A673 (cell line): ENCODE measurements at places on chromosomes 3 and 15. TPM values are rescaled to one million over a fixed set of nuclear protein-coding genes. Genes with fewer than 3 reads are reported as not detected.

The RFT1 gene
- total RNA-seq: 15.8 and 16.7 TPM in 2 replicates

DNA sequence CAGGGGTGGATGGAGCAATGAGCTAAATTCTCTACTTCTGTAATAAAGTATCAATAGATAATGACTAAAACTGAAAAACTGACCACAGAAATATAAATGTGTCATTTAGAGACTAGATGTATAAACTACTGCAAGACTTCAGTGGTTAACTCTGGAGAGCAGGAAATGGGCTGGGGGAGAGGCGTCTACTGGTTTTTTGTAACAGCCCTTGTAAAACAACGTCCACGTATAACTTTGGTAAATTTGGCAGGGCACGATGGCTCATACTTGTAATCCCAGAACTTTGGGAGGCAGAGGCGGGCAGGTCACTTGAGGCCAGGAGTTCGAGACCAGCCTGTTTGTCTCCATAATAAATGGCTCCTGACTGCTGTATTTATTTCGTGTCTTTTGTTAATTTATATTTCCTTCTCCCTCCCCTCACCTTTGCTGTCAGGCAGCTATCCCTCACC is 12.5 kb downstream of the RAB27A start:
- no peak overlapping the region for H3K4me3 ChIP-seq
- H3K27me3 ChIP-seq: no peaks in the 10 kb centered on the region
- no peak for DNase-seq
- no peaks in the 10 kb centered on the region for H3K36me3 ChIP-seq
- H3K27ac ChIP-seq: no peak overlapping the region

- H3K27ac ChIP-seq: no peak overlapping the region
- H3K27me3 ChIP-seq: no peaks in the 10 kb centered on the region
- DNase-seq: no peak
- H3K36me3 ChIP-seq: no peaks in the 10 kb centered on the region
Observed at GRCh38 chr3:71723452-71724170, 1.6 kb downstream of the EIF4E3 start.

DNA sequence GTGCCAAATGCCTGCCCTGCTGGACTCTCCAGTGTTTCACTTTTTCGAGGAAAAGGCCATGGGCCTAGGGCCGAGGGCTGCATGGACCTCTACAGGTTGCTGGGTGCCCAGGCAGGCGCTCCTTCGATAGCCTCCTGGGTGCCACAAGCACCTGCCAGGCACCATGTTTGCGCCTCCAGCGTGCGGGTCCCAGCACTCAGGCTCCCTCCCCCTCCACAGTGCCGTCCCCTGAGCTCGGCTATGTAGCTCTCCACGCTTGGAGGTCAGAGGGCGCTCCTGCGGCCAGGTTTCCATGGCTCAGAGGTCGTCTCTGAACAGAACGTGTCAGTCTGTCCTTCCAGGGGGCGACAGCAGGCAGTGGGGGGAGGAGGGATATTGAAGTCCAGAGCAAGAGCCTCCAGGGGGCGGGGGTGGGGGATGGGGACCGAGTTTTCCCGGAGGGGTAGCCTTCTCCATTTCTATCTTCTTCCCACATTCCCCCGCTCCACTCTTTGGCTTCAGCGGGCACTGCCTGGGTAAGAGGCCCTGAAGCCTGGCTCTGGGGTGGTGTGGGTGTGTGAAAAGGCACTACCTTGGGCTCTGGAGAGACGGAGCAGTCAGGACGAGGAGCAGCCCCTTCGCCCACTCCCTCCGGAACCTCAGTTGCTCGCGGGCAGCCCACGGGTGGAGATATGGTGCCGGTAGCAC is 3.6 kb downstream of the ONECUT1 start:
- peaks cover 4% of the 10 kb centered on the region for H3K4me1 ChIP-seq
- DNase-seq: no peak
- peaks cover 98% of the 10 kb centered on the region for H3K27me3 ChIP-seq
- no peaks in the 10 kb centered on the region for H3K36me3 ChIP-seq
- no peak overlapping the region for H3K4me3 ChIP-seq

The KIF7 gene
- total RNA-seq: 9.5 and 11.3 TPM in 2 replicates

DNA sequence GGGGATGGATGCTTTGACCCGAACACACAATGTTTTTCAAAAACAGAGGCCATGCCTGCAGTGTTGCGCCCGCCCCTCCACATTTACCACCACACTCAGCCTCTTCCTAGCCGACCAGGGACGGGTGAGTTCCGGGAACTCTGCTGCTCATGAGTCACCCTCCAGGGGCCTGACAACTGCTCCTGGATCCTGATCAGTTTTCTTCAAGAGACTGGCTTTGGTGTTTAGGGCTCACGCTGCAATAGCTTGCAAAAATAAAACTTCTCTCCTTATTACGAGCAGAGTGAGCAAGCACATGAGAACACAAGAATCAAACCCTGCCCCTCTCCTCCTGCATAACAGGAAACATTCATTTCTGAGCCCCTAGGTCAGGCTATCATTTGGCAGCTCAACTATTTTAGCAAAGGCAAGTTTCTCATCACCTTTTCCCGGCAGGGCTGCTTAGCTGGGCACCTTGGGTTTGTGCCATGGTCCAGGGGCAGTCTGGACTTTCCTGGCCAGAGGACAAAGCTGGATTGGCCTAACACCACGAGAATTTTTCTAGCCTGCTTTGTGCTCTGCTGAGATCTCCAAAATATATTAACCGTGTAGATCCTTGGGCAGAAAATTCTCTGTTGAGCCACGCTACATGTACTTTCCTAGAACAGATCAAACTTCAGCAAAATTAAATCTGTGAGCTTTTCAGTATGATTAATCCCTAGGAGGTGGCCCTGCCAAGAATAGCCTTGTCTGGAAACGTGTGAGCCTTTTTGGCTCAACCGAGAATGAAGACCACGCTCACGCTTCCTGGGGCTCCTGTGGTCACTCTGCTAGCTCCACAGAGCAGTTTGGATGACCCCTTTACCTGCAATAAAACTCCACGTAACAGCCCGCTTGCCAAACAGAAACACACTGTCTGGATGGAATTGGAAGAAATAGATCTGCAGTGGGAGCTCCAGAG is 52.7 kb upstream of the SPATA12 start:
- H3K27me3 ChIP-seq: no peaks in the 10 kb centered on the region
- DNase-seq: no peak
- H3K36me3 ChIP-seq: no peaks in the 10 kb centered on the region
- H3K4me1 ChIP-seq: no peaks in the 10 kb centered on the region
- no peak overlapping the region for H3K4me3 ChIP-seq
